ENCODE measurements at places on chromosomes 3 and 15. TPM values are rescaled to one million over a fixed set of nuclear protein-coding genes. Genes with fewer than 3 reads are reported as not detected.

DNA sequence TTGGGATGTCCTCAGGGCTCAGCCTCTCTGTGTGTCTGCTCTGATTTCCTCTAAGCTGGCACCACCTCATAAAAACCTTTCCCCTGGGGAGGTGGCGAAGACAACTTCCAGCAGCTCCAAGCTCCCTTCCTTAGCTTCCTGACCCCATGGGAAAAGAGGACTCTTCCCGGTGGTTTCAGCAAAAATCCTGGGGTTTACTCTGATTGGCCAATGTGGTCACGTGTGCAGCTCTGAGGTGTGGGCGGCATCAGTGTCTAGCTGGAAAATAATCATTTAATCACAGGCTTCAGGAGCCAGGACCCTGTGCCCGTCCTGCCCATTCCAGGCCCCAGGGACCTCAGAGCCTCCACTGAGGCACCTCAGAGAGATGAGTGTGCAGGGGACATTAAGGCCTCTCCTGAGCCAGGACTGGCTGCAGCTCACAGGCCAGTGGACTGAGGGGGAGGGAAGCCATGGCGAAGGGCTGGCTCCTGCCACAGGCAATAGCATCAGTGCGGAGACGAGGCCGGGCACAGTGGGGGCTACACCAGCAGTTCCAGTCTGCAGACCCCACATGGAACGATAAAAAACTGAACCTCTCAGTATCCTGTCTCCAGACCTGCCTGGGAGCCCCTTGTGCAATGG is 104.1 kb downstream of the TPRA1 start:
- no peak for DNase-seq

GRCh38 chr3:26099692-26100091 is 309.8 kb downstream of the OXSM start:
- no peak for DNase-seq

PFKFB4 gene
- total RNA-seq: 7.4 TPM

PLA2G4E gene
- 8.8 TPM for total RNA-seq

MESP2 gene
- not detected for total RNA-seq

FGF12 gene
- 1.5 TPM for total RNA-seq

SLC22A13 gene
- not detected for total RNA-seq
